ENCODE measurements at places on chromosomes 7 and 10.

GRCh38 chr7:28405662-28406061 is 6.7 kb upstream of the CREB5 start:
- no peak for DNase-seq

DNA sequence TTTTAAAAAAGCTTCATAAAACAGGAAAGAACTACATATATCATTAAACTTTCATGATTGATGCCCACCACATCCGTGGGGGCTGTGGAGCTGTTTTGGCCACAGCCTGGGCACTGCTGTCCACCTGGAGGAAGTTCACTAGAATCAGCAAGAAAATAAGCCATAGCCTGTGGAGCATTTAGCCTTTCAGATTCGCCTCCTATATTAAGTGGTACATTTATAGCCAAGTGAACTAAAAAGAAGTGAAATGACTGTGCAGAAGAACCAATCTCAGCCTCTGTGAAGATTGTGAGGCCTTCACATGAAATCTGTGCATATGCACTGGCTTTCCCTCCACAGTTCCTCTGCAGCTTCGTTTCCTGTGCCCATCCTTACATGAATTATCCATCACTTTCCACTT is 23.5 kb downstream of the WNT16 start:
- no peak for DNase-seq

DNA sequence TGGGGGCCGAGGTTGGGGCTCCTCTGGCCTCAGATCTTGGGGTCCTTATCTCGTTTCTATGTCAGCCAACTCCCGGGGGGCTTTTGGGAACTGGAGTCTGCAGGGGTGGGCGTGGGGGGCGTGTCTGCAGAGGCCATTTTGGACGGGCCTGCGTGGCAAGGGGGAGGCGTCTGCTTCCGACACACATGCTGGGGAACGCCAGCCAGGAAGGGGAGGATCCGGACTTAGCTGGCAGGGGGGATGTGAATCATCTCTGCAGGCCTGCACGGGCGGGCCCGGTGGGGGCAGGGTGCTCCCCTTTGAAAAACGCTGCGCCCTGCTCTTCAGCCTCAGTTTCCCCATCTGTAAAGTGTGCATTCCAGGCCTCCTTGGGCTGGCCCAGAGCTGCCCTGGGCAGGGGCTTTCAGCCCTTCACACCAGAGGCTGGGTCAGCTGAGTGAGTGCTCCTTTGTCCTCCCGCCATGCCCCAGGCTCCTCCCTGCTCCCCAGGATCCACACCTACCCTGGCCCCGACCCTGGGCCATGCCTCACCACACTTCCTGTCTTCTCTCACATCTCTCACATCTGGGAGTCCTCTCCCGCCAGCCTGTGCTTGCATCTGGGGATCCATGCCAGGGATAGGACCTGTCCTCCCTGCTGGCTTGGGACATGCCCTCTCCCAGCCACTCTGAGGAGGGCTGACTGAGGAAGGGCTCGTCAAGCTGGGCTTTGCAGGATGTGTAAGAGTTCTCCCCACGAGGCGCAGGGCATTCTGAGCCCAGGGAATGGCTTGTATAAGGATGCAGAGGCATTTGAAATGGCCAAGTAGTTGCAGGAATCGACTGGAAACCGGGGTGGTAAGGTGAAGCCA is 172.6 kb upstream of the TNRC18 start:
- no peak for DNase-seq

GRCh38 chr10:123474700-123475099 is 191.5 kb upstream of the GPR26 start:
- DNase-seq, result no peak

DNA sequence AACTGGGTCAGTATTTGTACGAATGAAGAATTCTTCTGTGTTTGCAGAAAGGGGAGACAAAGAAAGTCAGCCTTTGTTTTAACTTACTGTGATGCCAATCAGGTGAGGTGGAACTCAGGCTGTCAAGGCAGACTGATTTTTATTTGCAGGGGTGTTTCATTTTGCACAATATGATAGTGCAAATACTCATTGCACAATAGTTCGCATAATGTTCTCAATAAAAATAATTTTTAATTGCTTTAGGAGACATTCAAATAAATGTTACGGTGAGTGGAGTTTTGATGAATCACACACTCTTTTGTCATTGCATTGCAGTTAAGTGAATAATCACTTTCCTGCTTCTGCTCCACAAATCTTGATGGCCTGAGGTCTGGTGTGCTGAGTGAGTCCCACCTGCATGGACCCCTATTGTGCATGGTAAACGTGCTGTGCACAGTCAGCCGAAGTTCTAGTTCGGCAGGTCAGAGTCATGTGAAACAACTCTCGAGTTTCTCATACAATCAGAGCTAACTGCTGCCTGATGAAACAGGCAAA is 141.3 kb upstream of the FZD8 start:
- DNase-seq, result no peak

GRCh38 chr10:73812657-73813056 is 1.3 kb upstream of the NDST2 start:
- DNase-seq, result no peak

GRCh38 chr10:23371073-23371472 is 26.5 kb upstream of the C10orf67 start:
- no peak for DNase-seq

DNA sequence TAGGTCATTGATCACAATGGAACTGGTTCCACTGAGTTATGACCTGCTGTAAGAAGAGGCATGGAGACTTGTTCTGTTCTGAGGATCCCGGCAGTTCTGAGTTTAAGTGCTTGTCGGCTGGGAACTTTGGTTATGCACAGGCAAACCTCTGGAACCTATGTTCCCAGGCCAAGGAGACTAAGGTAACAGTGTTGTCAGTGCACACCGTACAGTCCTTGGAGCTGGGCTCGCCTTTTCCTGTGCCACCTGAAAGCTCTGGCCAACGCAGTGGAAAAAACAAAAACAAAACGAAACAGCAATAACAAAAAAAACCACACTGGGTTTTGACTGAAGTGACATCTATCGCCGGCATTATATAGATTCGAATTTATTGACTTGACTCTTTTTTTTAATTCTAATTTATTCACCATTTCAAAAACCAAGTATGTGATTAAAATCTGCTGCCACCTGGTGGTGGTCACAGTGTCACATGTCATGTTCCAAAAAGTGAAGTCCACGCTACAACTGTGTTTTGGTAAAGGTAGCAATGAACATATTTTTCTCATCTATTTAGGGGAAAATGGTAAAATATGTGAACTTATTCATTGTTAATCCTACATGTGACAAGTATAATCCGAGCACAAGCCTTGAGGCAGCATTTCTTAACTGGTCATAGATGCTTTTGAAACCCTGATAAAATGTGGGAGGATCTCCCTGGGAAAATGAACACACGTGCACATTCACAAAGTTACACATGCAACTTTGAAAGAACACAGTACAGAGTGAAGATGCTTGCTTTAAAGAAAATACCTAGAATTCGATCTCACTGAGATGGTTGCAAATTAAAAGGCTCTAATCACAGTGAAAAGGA is 113.8 kb upstream of the PPP2R2D start:
- DNase-seq, result no peak

GRCh38 chr10:124493214-124493882 is 31.7 kb downstream of the LHPP start:
- no peak for DNase-seq

GRCh38 chr10:68224810-68225209 is 7.1 kb downstream of the ATOH7 start:
- no peak for DNase-seq

GRCh38 chr10:91603931-91604331 is 28.9 kb downstream of the PPP1R3C start:
- no peak for DNase-seq

DNA sequence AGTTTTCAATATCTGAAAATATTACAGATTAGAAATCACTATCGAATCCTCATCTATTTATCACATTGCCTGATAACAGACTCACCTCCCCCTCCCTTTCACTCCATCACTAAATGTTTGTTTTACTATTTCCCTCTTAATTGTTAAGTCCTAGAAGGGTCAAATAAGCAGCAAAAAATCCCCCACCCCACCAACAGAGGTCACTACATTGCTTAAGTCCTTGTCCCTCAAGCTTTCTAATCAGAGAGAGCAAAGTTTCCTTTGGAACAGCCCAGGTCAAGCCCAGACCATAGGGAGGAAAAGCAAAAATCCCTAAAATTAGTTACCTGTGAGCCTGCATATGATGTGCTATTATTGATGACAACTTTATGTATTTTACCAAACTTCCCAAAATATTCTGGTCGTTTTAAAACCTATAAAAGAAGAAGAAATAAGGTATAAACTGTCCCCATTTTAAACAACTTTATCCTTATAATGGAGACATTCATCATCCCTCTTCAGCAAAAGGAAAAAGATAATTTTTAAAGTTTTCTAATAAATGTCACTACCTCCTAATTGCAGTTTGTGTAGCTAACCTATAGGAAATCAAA is 95.0 kb downstream of the CNOT4 start:
- DNase-seq, result no peak

DNA sequence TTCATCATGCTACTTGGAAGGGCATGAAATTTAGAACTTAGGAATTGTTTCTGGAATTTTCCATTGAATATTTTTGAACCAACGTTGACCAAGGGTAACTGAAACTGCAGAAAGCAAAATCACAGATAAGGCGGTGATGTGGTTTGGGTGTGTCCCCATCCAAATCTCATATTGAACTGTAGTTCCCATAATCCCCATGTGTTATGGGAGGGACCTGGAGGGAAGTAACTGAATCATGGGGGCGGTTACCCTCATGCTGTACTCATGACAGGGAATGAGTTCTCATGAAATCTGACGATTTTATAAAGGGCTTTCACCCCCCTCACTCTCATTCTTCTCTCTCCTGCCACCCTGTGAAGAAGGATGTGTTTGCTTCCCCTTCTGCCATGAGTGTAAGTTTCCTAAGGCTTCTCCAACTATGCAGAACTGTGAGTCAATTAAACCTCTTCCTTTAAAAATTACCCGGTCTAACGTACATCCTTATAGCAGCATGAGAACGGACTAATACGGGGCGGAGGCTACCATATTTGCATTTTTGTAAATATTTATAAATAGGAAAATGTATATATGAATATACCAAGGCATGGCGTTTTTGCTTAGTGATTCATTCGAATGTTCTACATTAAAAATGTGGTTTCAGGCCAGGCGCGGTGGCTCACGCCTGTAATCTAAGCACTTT is 12.4 kb downstream of the NMT2 start:
- DNase-seq, result no peak

GRCh38 chr7:11538751-11539299 is 293.2 kb downstream of the THSD7A start:
- no peak for DNase-seq

- no peak for DNase-seq
Observed at GRCh38 chr10:97250952-97251351, 41.5 kb downstream of the ARHGAP19 start.

DNA sequence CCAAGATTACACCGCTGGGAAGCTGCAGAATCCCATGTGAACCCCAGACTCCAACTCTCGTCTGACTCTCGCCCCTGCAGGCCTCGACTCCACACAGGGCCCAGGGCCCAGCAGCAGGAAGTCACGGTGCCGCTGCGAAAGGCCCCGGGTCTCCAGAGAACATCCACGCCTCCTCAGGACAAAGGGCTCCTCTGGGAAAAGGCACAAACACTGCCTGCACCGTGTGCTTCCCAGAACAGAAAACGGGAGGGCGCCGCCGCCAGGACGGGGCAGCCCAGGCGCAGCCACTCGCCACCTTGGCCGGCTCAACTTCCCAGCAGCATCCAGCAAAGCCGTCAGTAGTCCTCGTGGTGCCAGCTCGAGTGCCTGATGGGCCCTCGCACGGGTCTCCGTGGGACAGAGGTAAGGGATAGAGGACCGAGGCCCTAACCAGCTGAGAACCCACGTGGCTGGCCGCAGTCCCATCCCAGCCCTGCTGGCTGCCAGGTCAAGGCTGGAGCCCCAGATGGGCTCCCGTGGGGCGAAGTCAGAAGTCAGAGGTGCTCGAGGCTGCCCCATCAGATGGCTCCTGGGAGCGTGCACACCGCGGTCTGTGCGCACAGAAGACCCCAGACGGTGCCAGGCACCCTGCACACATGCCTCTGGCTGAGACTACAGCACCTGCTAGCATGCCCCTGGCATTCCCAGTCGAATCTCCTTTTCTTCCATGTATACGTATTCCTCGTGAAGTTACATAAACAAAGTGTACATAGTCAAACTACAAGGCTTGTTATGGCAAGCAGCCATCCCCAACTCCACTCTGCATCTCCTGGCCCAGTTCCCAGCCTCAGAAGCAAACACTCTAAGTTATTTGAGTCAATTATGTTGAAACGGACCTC is 60.2 kb downstream of the MAD1L1 start:
- no peak for DNase-seq

DNA sequence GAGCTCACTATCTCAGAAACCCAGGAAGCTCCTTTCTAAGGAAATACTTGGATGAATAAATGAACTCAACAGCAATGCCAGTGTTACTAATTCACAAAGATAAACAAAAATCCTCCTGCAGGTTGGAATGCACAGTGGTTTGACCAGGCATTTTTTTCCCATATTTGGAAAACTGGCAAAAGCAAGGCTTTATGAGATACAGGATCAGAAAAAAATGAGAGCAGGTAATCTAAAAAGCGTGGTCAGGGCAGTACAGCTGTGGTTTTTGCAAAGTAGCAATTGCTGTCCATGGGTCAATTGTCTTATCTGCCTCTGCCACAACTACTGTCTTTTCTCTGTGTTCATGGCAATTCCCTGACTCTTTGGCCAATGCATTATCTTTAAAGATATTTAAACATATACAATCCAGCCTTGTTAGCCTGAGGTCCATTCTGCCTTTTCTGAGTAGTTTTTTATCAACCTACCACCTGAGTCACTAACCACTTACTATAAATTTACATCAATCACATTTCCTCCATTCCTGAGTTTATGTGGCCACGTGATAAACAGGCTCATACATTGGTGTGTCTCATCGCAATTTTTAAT is 564.5 kb upstream of the IGFBP3 start:
- no peak for DNase-seq

DNA sequence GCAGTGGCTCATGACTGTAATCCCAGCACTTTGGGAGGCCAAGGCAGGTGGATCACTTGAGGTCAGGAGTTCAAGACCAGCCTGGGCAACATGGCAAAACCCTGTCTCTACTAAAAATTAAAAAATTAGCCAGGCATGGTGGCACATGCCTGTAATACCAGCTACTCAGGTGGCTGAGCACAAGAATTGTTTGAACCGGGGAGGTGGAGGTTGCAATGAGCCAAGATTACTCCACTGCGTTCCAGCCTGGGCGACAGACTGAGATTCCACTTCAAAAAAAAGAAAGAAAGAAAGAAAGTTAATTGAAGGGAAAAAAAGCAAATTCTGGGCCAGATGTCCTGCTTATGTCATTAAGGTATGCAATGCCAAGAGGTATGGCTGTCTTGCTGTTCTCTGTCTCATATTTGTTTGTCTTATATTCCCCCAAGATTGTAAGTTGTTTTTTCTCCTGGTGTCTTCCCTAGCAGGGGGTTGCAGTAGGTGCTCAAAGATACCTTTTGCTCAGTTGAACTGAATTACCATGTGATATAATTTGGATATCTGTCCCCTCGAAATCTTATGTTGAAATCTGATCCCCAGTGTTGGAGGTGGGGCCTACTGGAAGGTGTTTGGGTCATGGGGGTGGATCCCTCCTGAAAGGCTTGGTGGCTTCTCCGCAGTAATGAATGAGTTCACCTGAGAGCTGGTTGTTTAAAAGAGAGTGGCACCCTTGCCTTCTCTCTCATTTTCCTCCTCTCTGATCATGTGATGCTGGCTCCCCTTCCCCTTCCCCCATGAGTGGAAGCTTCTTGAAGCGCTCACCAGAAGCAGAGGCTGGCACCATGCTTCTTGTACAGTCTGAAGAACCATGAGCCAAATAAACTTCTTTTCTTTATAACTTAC is 60.9 kb downstream of the MYOF start:
- no peak for DNase-seq

All from C1 segment of cervical spinal cord (tissue), 14 donors.